ENCODE measurements at places on chromosomes 12 and 14.
A peak's percentile ranks its signal among the peaks of the same experiment; 100 is the strongest.

DNA sequence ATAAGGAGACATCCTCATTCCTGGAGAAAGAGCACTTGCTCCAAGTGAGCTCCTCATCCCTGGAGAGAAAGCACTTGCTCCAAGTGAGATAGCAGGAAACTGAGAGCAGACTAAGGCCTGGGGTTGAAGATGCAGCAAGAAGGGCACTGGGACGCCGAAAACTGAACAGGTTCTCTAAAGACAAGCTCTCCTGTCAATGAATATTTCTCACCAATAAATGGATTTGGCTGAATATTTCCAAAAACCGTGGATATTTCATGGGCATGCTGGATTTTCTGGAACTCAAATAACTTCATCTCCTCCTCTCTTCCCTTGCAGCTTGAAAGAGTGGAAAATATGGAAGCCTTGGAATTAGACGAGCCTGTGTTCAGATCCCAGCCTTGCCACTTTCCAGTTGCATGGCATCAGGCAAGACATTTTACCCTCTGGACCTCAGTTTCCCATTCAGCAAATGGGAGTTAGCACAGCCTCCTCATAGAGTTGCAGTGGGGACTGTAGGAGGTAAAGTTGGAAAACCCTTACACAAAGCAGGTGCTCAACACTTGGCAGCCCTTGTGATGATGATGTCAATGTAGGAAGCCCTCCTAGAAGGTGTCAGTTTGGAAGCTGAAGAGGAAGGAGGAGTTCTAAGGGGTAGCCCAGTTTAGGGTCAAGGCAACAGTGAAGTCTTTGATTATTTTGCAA, 4.4 kb upstream of the KRT76 start:
- DNase-seq: no peak

DNA sequence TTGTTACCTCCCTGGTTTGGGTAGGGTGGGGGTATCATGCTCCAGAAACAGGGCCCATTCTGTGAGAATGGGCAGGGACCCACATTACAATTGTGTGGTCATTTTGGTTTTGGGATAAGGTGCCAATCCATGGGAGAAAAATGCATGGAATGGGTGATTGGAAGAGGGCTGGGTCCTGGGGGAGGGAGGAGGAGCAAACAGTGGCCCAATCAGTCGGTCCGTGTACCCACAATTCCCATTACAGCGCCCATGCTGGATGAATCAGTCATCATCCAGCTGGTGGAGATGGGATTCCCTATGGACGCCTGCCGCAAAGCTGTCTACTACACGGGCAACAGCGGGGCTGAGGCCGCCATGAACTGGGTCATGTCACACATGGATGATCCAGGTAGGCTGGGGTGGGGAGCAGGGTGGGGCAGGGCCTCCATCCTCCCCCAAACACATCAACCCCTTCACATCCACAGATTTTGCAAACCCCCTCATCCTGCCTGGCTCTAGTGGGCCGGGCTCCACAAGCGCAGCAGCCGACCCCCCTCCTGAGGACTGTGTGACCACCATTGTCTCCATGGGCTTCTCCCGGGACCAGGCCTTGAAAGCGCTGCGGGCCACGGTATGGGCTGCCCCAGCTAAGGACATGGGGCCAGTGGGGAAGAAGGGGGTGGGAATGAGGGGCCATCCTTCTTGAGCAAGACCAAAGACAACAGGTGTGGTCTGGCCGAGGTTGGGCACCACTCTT, 3.6 kb upstream of the TPI1 start:
- no peak for DNase-seq

DNA sequence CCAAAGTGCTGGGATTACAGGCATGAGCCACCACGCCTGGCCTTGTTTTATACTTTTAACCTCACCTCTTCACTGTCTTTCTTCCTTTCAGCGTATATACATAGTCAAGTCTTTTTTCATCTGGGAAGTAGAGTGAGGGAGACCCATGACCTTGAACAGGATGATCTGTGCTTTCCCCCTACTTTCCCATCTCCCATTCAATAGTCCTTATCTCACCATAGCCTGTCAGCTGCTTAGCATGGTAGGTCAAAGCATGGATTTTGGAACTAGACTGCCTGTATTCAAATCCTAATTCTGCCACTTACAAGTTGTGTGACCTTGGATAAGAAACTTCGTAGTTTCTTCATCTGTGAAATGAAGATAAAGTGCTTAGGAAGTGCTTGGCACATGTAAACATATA, 96.4 kb upstream of the MON2 start:
- no peak for DNase-seq

DNA sequence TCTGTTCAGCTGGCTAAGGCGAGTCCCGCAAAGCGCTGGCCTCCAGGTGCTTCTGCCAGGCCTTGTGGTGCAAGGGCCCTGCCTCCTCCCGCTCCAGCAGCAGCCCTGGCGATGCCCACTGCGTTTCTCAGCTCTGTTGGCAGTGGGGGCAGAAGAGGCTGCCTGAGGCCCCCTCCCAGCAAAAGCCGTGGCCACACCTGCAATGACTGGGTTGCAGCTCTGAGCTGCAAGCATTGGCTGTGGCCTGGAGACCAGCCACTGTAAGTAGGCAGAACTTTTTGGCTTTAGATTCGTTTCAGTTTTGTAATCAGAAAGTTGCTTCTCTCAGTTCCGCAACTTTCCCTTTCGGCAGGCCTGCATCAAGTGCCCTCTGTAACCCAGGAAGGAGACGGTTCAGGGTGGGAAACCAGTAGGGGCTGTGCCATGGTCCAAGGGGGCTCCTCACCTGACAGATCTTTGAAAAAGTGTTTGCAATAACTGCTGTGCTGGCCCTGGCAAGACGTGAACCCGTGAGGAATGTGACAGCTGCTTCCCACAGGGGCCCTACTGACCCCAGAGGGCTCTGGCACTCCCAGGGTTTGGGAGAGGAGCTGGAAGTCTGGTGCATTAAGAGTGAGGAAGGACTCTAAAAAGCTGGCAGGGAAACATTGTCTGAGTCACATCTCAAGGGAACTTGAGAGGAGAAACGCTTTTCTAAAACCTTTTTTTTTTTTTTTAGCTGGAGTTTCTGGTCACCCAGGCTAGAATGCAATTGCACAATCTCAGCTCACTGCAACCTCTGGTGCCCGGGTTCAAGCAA, 54.5 kb upstream of the MAX start:
- no peak for DNase-seq

DNA sequence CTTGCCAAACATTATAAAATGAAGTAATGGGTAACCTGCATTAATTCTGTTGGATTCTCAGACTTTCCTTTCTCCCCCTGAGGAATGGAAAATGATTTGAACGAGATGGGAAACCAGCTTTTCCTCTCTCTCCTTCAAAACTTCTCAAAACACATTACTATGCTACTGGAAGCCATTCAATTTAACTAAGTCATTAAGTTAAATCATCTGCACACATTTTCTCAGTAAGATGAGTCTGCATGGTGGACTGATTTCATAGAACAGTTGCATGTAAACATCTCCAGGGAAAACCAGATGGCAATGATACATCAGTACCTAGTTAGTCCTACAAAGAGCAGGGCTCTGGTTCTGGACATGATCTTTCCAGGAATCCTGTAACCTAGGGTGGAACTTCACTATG, 59.9 kb downstream of the BMP4 start:
- DNase-seq: no peak

- no peak for DNase-seq
Measured at GRCh38 chr12:11757531-11757930, 108.1 kb downstream of the ETV6 start.

GRCh38 chr14:22231018-22231417, 358.0 kb downstream of the DAD1 start:
- DNase-seq: peak; percentile 28

DNA sequence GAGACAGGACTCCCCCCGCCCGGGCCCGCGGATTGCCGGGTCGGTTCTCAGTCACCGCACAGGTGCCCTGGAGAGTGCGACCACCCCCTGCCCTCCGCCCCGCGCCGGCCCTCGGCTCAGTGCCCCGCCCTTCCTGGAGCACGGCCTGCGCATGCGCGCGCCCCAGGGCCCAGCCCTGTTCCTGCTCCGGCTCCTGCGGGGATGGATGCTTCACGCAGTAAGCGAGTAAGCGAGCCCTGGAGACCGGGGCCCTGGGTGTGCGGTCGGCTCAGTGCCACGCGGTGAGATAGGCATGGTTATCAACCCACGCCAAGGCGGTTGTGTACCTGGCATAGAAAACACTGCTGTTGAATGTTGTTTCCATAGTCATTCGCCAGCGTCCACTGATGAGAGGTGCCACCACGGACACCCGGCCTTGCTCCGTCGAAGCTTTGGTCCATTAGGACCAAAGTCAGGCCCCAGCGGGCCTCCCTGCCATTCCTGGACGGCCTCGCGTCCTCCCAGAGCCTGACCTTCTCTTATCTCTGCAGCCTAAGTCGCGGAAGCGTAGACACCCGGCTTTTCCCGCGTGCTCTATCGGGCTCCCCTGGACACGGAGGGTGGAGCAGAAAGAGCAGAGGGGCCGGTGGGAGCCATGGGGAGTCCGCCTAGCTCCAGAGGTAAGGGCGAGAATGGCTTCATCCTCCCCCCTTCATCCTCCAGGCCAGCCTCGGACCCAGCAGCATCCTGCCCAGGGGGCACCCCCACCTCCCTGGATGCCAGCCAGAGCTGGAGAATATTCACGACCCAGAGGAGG, 90.6 kb downstream of the PAPOLA start:
- DNase-seq: peak; percentile 68

DNA sequence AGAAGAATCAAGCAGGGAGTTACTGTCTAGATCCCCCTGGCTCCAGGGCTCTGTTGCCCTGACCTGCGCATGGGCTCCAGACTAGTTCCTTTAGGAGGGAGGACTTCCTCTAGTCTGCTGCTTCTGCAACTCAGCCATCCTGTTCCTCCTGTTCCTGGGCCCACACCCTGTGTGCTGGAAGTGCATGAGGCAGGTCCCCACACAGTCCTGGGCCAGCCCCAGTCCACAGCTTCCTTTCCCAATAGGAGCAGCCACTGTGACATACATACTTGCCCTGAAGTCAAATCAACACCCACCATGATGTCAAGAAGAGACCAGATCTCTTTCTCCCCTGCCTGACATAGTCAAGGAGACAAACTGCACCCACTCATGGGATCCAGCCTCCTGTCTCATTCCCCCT, 1.3 kb downstream of the SDR9C7 start:
- DNase-seq: no peak

DNA sequence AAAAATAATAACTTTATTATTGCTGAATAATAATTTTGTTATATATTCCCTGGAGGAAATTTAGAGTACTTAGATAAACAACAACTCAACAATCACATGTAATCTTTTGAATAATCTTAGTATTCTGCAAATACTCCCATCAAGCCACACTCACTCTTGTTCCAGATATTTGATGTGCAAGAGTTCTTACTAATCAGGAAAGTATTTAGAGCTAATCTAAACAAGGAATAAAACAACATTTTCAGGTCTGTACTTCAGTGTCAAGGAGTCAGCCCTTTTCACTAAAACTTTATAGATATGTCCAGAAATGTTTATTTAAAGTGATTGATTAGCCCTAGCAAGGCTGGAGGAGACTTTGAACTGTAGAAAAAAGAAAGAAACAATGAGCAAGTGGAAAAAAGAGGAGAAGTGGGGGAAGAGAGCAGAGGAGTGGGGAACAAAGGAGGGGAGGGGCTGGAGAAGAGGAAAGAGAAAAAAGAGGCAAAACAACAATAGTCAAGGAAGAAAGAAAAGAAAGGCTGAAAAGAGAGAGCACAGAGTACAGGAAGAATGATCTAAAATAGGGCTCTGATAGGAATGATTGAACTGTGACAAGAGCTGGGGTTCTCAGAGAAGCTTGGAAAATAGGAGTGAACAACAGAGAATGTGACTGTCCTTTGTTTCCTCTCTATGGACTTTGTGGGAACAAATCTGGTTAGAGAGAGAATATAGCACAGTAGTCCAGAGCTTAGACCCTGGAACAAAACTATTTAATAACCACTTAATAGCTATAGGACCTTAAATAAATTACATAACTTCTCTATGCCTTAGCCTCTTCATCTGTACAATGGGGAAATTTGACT, 238.7 kb downstream of the AKAP6 start:
- DNase-seq: no peak

GRCh38 chr14:90194706-90195105, 61.6 kb upstream of the PSMC1 start:
- no peak for DNase-seq

DNA sequence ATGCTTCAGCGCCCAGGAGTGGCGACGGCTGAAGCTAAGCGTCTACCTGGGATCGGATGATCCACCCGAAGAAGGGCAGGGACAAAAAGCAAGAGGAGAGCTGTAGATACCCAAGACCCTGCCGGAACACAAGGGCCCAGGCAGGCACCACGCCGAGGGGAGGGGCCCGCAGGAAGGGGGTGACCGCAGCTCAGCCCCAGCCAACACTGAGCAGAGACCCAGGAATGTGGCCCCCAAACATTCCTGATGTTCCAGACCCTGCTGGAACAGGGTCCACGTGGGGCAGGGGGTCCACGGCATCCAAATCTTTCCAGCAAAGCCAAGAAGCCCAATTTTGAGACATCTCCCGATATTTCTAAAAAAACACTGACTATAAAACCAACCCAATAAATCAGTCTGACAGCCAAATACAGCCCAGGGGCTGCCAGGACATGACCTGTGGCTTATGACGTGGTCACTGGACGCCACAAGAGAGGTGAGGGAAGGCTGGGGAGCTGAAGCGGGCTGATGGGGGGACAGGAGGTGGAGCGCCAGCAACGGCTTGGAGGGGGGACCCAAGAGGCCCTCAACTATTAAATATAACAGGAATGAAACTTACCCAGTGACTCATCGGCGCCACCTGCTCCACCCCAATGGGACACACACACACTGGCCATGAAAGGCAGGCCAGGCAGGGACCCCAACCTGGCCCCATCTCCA, 58.9 kb downstream of the NCOR2 start:
- no peak for DNase-seq

GRCh38 chr14:97571201-97571600, 774.0 kb downstream of the VRK1 start:
- no peak for DNase-seq

DNA sequence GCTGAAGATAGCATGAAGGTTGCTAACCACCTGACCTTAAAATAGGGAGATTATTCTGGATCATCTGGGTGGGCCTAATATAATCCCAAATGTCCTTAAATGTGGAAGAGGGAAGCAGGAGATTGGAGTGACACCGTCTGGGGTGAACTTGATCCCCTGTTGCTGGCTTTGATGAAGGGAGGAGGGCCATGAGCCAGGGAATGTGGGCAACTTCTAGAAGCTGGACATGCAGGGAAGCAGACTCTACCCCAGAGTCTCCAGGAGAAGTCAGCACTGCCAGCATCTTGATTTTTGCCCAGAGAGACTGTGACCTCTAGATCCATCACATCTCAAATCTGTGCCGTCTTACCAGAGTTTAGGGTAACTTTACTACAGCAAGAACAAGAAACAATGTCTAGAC, 9.2 kb upstream of the KRT5 start:
- no peak for DNase-seq

GRCh38 chr14:105151838-105152793, 16.5 kb downstream of the JAG2 start:
- no peak for DNase-seq

All from CD4-positive, alpha-beta T cell treated with Interleukin-21 for 1 hour (primary cell).